ENCODE measurements at places on chromosomes 11 and 22. TPM values are rescaled to one million over a fixed set of nuclear protein-coding genes. Genes with fewer than 3 reads are reported as not detected.

The CREB3L1 gene
- total RNA-seq, result 40.5 TPM

The SCGB1C1 gene
- total RNA-seq, result not detected

GRCh38 chr11:111427471-111427912 is 48.4 kb upstream of the POU2AF1 start:
- no peak for DNase-seq
- no peaks in the 10 kb centered on the region for H3K36me3 ChIP-seq
- H3K4me1 ChIP-seq, result no peaks in the 10 kb centered on the region
- H3K27me3 ChIP-seq, result no peaks in the 10 kb centered on the region

- DNase-seq, result no peak
- H3K36me3 ChIP-seq, result no peaks in the 10 kb centered on the region
- no peak overlapping the region for H3K27ac ChIP-seq
- H3K27me3 ChIP-seq, result no peaks in the 10 kb centered on the region
- no peak overlapping the region for H3K4me3 ChIP-seq
These were observed 288.0 kb downstream of the SBF2 start for GRCh38 chr11:10005955-10006525.

The BET1L gene
- total RNA-seq, result 54.2 TPM

DNA sequence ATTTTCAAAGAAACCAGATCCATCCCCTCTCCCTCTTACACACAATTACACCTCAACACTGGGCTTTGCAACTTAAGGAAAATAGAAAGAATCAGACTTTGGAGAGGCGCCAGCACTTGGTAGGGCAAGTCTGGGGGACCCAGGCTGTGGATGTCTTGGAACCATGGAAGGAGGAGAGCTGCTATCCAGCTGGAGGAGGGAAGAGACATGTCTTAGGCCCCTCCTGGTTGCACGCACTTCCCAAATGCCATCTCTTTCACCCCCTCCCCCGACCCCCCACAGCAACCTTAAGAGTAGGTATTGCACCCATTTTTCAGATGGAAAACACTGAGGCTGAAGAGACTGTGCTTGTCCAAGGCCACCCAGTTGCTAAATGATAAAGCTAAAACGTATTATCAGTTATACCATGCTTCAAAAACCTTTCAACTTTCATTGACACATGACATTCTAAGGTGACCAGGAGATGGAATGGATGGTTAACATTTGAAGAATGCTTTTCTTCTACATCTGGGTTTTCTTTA is 3.9 kb downstream of the TIMP3 start:
- peak overlapping the region; percentile 93 for H3K27ac ChIP-seq
- DNase-seq, result no peak

GRCh38 chr11:46463701-46464421 is 72.3 kb upstream of the CHRM4 start:
- peaks cover 18% of the 10 kb centered on the region for H3K36me3 ChIP-seq
- H3K27ac ChIP-seq, result no peak overlapping the region
- H3K4me1 ChIP-seq, result no peaks in the 10 kb centered on the region
- H3K27me3 ChIP-seq, result no peaks in the 10 kb centered on the region
- no peak overlapping the region for H3K4me3 ChIP-seq

DNA sequence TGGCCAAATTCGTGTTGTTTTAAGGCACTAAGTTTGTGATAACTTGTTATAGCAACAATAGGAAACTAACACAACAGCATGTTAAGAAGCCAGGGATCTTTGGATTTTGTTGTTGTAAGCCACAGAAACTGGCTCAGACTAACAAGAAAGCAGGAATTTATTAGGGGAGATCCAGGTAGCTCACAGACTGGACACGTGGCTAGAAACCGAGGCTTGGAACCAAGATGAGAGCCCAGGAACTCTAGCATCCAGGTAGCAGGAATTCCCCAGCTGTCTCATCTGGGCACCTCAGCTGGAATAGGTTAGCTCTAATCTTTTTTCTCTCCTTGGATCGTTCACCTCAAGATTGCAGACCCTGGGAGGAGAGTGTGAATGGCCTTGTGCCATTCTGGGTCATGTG is 24.9 kb downstream of the POLA2 start:
- DNase-seq, result no peak
- H3K4me1 ChIP-seq, result peaks cover 21% of the 10 kb centered on the region
- peaks cover 63% of the 10 kb centered on the region for H3K36me3 ChIP-seq

The MMP12 gene
- total RNA-seq, result 0.27 TPM

DNA sequence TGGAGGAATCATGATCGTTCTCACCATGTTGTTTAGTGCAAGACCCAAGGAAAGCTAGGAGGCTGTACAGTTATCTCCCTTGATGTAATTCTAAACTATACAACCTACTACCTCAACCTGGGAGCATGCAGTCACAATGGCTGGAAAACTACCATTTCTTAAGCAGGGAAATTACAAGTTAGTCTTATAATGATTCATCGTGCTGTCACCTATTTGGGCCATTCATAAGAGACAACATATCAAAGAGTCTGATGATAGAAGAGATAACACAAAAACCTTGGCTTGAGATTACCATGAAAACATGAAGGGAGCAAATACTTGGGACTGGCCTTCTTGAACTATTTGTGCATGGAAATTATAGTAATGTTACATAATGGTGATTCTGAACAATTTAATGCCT is 30.5 kb upstream of the BLID start:
- H3K4me1 ChIP-seq, result peaks cover 4% of the 10 kb centered on the region
- no peak overlapping the region for H3K4me3 ChIP-seq
- H3K27me3 ChIP-seq, result no peaks in the 10 kb centered on the region
- DNase-seq, result no peak
- H3K27ac ChIP-seq, result no peak overlapping the region
- H3K36me3 ChIP-seq, result no peaks in the 10 kb centered on the region

The CD3D gene
- total RNA-seq, result 7.4 TPM

GRCh38 chr11:2675540-2675939 is 24.3 kb downstream of the KCNQ1OT1 start:
- H3K4me1 ChIP-seq, result peaks cover 5% of the 10 kb centered on the region
- H3K27ac ChIP-seq, result no peak overlapping the region
- H3K4me3 ChIP-seq, result no peak overlapping the region
- no peak for DNase-seq
- no peaks in the 10 kb centered on the region for H3K36me3 ChIP-seq
